Cerebellar cortex (tissue), 1 donor: ENCODE measurements at places on chromosomes 12 and 14.

DNA sequence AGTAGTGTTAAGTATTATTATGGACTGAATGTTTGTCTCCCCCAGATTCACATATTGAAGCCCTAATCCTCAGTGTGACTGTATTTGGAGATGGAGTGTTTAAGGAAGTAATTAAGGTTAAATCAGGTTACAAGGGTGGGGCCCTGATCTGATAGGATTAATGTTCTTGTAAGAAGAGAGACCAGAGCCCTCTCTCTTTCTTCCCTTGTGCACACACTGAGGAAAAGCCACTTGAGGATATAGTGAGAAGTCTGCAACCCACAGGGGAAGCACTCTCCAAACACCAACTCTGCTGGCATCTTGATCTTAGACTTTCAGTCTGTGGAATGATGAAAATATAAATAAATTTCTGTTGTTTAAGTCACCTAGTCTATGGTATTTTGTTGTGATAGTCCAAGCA lies 2.2 kb upstream of the KLRG1 start:
- DNase-seq, result no peak

DNA sequence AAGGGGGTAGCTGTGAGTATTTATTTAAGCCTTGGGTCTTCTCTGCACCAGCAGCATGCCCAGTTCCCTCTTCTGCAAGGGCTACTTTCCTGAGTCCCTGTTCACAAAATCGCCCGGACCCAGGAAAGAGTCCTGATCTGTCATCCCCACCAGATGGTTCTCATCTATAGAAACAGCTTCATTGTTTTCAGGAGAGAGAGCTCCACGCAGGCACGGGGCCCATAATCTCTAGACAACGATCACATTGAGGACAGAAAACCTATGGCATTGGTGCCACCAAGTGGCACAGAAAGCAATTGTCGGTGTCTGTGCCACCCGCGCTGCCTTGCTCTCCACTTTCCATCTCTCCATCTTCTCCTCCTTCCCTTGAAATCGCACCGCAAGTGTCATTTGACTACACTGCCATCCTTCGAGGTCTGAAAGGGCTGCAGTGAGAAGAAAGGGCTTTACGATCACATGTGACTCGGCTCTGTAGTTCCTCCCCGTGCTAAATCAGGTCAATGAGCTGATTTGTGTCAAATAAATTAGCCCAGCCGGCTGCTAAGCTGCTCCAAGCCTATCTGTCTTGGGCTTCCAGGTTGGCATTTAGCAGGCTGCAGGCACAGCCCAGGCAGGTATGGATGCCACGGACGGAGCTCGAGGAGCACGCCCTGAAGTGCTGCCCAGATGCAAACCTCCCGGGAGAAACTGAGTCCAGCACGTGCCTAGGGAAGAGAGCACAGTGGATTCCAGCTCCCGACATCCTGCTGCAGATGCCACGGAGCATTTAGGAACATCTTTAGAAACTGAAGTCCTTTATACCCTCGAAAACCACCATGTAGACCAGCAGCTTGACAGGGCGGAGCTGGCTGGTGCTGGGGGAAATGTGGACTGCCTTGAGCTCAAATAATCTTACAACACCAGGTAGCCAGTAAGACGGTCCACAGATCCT lies 28.8 kb downstream of the SPRING1 start:
- DNase-seq, result peak; percentile 96

- DNase-seq, result no peak
Observed at GRCh38 chr14:62269204-62269603, 507.0 kb downstream of the SNAPC1 start.

- no peak for DNase-seq
Observed at GRCh38 chr14:91912035-91912434, 35.5 kb downstream of the FBLN5 start.

- no peak for DNase-seq
Observed at GRCh38 chr14:49546766-49547165, 39.4 kb downstream of the RPS29 start.

GRCh38 chr12:54304187-54304810 lies 3.5 kb upstream of the NFE2 start:
- no peak for DNase-seq

DNA sequence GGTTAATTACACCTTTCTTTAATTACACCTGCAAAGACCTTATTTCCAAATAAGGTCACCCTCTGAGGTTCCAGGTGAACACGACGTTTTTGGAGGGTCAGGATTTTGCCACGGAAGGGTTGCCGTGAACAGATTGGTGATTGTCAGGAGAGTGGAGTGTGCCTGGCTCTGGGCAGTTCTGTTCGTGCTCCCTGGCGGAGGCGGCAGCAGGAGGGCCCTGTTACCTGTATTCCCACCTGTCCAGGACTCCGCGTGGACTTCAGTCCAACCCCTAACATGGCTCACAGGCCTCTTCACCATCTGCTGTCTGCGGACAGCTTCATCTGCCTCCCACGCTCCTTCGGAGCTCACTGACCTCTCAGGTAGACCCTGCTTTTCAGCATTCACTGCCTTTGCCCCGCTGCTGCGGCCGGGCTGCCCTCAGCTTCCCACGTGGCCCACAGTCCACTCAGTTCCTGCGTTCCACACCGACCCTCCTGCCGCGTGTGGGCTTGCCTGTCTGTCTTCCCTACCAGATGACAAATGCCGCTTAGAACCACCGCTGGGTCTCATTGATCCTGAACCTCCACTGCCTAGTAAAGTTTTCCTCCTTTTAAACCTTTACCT lies 187.5 kb upstream of the DIO3 start:
- no peak for DNase-seq

DNA sequence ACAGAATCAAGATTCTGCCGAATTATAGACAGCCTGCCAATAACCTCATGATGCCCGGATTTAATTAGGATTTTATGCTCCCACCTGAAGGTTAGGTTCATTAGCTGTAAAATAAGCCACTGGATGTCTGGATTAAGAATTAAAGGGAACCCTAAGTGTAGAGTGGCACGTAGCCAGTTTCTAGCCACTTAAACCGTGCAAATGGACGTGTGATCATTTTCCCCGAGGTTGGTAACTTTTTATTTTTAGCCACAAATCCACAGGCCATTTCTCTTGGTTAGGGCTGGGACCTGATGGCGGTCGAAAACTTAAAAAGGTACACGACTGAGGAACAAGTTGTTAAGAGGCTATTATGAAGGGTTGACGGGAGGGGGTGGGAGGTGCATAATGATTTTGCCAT lies 127.3 kb upstream of the TMPO start:
- no peak for DNase-seq

- DNase-seq, result peak; percentile 83
Observed at GRCh38 chr14:90809530-90810312, 6.5 kb downstream of the TTC7B start.

DNA sequence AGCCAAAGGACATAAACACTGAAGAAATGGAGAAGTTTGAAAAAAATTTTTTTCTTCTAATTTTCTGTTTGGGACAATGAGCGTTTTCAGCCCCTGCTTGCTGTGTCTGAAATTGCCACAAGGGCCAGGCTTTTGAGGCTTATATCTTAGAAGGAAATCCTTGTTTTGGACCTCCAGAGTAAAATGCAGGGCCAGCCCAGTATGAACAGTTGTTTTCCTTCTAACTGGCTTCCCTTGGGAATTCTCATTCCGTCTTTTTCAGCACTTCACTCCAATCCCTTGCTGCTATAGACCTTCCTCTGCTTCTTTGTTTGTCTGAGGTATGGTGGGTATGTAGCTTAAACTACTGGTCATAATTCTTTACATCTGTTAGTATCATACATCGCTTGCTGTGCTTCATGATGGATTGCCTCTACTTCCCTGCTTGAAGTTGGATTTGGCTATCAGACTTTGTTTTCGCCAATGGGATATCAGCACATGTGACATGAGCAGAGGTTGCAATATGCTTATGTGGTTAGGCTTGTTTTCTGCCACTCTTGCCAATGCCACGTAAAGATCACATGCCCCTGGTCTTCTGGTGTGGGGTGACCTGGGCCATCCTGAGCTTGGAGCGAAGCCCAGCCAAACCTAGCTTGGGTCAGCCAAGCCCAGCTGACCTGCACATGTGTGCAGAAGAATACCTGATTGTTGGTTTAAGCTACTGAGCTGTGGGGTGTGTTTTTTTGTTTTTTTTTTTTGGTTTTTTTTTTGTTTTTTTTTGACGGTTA lies 64.7 kb downstream of the AVPR1A start:
- no peak for DNase-seq

DNA sequence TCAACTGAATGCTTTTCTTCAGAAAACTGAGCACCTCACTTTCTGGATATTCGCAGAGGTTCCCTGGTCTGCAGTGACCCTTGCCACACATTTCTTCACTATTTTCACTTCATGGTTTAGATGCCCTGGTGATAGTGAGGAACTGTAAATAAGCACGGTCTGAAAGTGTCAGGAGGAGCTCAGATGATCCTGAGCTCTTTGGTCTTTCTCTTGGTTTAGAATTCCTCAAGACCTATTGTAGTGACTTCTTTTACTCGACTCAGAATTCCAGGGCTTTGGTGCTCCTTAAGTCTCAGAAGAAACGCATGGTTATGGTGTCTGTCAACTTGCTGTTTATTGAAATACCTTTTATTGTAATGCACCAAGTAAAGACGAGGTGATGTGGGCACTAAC lies 84.0 kb downstream of the SAMD4A start:
- no peak for DNase-seq

DNA sequence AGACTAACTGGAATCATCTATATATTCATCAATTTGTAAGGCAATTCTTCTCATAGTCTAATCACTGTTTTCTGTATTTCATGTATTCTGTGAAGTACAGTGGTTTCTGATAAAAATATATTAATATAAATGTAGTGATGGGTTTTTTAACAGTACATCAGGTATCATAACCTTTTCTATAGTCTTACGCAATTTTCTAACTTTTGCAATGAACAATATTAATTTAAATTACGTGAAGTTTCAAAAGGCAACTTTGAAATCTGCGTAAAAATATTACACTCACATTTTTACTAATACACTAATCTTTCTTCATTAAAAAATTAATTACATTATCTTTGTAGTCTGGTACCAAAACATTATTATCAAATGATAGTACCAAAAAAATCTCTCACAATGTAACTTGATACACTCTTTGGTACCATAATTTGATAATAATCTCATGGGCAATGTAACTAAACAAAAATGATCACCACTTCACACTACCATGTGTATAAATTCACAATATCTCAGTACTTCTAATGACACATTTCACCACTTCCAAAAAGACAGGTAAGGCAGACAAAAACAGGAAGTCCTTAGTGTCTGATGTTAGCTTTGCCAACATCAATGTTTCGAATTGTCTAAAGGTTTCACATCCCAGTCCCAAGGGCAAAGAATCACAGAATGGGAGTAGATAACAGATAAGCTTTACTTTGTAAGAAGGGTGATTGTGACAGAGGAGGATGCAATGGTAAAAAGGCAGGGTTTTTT lies 8.7 kb downstream of the DNAI7 start:
- DNase-seq, result no peak

DNA sequence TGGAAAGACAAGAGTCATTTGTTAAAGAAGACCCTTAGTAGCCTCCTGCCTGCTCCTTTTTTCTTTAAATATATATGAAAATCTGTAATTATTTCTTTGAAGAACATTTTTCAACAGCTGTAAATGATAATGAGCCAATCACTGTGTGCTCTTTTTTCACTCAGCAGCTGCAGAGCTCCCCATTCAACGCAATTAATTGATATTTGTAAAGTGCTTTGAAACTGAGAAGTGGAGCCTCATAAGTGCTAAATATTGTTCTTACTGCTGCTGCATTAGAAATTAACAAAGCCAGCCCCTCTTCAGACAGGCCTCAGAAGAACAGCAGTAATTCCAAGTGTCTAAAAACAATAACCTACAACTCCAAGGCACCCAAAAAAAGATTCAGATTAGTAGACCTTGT lies 224.3 kb downstream of the GXYLT1 start:
- DNase-seq, result no peak

GRCh38 chr12:131380220-131380964 lies 330.5 kb upstream of the SFSWAP start:
- no peak for DNase-seq

GRCh38 chr14:70697701-70698100 lies 56.0 kb downstream of the TTC9 start:
- DNase-seq, result no peak

DNA sequence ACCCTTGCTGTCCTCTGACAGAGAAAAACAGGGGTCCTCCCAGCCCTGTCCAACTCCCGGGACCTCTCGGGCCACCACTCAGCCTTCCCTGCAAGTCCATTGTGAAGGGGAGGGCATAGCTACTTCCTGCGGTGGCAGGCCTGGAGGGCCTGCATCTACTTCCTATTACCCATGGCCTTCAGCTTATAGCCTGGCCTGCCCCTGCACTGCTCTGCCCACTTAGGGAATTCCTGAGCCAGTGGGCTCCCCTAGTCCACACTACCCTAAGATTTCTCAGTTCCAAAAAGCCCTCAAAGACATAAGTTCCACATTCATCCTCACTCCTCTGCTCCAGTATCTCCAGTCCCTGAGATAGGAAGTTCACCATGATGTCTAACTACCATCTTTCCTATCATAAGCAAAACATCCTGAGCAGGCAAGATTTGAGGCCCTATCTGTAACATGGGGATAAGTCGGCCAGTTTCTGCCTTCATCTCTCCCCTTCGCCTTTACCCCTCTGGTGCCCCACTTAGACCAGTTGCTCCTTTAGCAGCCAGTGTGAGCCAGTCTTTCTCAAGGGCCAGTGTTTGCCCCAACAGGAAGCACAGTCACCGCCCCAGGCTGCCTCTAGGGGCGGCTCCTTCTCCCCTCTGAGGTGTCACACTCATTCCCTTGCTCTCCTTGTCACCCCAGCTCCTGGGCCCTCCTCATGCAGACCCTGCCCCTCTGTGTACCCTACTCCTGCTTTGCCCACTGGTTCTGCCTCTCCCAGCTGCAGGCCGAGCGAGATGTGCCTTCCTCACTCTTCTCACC lies 10.9 kb downstream of the HDAC7 start:
- DNase-seq, result no peak

DNA sequence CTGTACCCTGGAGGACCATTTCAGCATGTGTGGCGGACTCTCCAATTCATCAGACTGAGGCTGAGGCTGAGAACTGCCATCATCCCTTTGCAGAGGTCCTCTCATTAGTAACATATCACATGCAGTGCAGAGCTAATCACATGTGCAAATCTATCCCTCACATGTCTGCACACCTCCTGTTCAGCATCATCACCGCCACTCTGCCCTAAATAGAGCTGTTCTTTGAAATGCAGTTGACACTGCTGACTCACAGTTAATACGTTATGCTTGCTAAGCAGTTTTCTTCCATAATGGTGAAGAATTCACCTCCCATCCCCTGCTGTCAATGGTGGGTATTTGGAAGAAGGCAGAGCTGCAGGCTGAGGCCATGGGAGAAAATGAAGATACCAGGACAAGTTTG lies 85.0 kb upstream of the ANO2 start:
- no peak for DNase-seq

DNA sequence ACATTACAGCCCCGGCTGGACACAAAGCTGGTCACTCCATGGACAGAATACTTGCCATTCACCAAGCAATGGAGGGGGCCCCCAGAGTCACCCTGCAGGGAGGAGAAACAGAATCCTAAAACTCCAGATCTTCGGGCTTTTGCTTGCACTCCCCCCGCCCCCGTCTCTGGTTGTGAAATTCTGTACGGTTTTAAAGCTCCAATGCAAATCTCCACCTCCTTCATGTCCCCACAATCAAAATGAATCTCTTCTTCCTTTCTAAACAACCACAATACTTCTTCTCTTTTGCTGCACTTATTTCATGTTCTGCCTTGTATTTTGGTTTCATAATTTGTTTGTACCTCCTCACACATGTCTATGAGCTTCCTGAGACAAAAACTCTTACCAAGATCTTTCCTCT lies 5.8 kb upstream of the BIN2 start:
- no peak for DNase-seq
